ENCODE measurements at places on chromosomes 2 and 18.

DNA sequence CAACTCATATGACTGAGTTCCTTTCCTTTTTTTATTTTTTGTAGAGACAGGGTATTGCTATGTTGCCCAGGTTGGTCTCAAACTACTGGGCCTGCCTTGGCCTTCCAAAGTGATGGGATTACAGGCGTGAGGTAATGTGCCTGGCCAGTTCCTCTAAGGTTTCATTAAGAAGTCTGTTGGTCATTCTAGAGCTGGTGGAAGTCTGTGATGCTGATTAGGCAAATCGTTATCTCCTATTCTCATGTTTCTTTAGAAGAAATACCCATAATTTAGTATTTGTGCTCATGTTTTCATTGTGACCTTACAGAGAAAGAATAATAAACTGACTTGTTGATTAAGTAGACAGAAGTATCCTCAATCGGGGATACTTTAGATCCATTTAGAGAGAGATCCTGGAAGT, 106.1 kb upstream of the SP3 start:
- DNase-seq = no peak

DNA sequence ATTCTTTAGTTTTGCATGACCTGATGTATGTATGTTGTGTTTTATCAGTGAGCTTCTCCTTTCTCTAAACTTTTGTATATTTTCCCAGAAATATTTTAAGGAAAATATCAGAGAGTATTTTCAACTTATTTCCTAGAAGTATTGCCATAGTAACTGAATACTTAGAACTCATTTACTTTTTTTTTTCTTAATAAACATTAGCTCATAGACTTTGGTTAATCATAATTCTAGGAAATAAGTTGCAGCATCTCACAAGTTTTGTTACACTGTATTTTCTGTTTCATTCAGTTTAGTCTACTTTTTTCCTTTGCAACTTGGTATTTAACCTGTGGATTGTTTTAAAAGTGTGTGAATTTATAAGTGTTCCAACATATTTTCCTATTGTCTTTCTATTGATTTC, 27.5 kb downstream of the SMCHD1 start:
- DNase-seq = no peak

- DNase-seq = no peak
These were observed 94.8 kb upstream of the HNRNPA3 start for GRCh38 chr2:177117755-177118154.

DNA sequence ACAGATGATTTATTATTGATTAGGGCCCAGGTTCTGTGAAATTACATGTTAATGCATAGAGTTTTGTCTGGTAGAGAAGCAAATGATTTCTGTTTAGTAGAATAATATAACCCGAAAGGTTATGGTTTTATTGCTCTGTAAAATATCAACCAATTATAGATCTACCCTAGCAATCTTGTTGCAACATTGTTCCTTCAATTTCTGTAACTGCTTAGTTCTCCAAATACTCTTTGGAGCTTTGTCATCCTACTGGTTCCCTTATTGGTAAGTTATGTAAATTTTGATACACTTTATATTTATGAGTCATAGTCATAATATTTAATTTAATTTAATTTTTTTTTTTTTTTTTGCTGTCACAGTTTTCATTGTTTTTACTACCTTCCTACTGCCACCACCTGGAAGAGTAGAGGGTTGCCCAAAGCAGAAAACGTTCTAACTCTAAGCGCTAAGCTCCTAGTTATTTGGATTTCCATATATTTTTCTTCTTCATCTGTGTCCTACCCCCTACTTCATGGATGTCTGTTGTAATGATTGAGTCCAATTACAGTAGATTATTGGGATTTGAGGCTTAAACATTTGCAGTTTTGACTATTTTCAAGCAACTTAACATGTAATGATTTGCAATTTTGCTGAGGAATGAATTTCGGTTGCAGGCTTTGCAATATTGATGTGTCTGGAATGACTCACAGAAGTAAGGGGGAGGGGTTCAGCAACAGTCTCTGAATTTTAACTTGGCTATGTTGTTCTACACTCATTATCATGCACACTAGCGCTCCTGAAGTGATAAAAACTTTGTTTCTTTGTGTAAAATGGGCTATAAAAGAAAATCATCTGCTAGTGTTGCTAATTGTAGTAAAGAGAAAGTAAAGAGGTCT, 51.1 kb downstream of the NABP1 start:
- DNase-seq = no peak

- no peak for DNase-seq
These were observed 67.1 kb downstream of the CYP26B1 start for GRCh38 chr2:72080286-72081145.

Measured in right cardiac atrium (tissue), 5 donors.